ENCODE measurements at places on chromosomes 1 and 21.

DNA sequence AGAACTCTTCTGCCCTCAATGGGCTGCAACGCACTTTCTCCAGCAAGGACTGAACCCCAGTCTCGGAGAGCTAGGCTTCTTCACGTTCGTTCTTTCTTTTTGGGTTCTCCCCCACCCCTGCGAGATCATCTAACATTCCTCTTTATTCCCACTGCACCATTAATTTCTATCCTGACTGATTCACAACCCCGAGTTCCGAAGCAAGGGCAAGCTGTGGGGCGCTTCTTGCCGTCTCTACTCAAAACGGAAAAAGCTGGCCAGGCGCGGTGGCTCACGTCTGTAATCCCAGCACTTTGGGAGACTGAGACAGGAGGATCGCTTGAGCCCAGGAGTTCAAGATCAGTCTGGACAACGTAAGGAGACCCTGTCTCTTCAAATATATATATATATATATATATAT, 37.4 kb upstream of the BTG2 start:
- DNase-seq: no peak

- no peak for DNase-seq
These were observed 8.0 kb downstream of the TNFRSF9 start for GRCh38 chr1:7932524-7933138.

- DNase-seq: no peak
These were observed 12.7 kb upstream of the EIF4G3 start for GRCh38 chr1:21189421-21189820.

- DNase-seq: peak; percentile 81
These were observed 21.8 kb downstream of the DHRS3 start for GRCh38 chr1:12596007-12596821.

DNA sequence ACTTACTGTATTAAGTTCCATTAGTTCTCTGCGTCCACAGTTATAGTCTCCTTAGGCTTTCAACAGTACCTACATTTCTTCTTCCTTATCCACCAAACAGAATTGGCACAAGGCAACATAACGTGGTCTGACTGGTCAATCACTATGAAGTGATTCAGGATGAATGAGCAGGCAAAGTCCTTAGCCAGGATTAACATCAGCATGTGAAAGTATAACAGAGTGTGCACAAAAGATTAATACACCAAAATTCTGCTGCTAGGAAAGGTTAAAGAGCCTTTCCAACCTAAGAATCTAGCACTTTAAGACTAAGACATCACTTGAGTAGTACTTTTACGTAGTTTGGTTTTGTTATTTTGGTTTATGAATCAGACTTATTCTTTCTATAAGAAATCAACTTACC, 15.8 kb downstream of the DEPDC1 start:
- no peak for DNase-seq

GRCh38 chr21:37450445-37450941, 83.9 kb downstream of the DYRK1A start:
- no peak for DNase-seq

- no peak for DNase-seq
These were observed 42.1 kb downstream of the HOOK1 start for GRCh38 chr1:59856725-59857338.

DNA sequence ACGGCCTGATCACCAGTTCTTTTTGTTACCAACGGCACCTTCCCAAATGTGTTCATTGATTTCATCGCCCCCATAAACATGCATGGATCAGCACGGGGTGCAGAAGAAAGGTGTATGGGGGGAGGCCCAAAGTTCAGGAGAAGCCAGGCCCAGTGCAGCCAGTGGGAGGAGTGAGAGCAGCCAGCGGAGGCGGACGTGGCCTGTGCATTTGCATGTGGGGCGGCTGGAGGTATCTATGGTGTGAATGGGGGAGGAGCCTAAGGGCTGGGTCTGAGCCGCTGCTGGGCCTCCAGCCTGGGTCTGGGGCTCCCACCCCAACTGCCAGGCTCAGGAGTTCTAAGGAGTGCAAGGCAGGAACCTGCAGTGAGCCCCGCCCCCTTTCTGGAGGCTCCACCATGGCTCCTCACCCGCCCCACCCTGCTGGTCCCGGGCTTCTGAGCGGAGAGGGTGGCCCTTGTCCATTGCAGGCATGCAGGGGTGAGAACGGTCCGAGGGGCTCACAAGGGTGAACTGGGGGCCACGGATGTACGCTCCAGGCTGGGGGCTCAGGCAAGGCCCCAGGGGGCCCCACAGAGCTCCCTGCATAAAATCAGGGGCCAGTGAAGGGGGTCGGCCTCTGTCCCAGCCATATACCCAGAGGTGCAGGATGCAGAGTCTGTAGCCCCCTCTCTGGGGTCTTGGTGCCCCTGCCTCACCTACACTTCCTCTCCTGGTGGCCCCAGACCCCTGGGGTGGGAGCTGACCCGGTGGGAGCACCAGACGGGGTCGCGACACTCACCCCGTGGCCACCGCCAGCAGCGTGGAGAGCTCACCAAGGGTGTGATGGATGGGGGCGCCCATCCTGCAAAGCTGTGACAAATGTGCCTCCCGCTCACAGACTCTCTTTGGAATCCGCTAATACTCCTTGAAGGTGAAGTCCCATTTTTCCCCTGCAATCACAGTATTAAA, 31.3 kb upstream of the TTC34 start:
- DNase-seq: no peak

GRCh38 chr1:180560868-180561600, 2.3 kb downstream of the OVAAL start:
- DNase-seq: no peak

- DNase-seq: peak; percentile 68
These were observed 30.8 kb downstream of the MRPL37 start for GRCh38 chr1:54230507-54231339.

DNA sequence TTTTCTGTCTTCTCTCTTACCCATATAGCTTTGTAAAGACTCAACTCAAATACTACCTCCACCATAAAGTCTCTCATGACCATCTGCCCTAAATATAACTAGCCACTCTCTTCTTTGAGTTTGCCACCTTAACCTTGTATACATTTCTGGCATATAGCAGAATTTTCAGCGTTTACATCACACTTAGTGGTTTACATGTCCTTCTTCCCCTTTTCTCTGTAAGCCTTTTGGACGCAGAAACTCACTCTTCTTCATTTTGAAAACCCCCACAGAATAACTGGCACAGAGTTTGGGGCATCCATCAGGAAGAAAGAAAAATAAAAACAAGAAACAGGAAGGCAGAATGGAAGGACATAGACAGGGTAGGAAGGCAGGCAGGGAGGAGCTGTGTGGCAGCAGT, 131.8 kb upstream of the DUSP10 start:
- peak; percentile 32 for DNase-seq

- peak; percentile 64 for DNase-seq
These were observed 207.3 kb downstream of the NRIP1 start for GRCh38 chr21:14857529-14857928.

GRCh38 chr1:230085178-230085515, 18.1 kb downstream of the GALNT2 start:
- DNase-seq: no peak

DNA sequence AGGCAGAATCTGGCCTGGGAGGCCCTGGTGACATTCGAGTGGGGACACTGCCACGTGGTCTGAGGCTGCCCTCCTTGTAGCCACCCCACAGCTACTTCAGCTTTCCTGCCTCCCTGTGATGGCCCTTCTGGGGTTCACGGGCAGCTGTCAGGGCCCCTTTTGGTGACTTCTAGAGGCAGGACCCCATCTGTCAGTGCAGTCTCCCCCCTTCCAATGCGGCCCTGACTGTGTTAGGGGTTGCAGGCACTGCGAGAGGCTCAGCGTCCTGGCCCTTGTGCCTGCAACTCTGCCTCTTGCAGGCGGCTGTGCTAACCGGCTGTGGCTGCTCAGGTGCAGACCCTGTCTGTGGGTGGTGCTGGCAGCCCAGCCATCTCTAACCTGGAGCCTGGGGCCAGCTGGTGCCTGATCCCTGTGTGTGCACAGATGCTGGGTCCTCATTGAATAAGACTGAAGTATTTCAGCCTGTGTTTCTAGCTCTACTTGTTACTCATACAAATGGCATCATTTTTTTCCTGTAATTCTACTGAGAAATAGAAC, 62.2 kb downstream of the S100B start:
- no peak for DNase-seq

DNA sequence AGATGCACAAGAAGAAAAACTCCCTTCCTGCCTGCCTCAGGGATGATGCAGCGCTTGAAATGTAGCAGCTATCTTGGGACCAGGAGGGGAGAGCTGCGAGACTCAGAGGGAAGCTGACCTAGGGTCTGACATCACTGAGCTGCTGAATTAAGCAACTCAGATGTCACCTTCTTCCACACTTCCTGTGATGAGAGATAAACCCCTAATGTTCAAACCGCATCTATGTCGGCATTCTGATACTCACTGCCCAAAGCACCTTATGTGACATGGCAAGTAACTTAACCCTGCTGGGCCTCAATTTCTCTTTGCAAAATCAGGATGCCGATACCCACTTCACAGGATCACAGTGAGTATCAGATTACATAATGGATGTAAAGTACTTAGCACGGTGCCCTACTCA, 9.1 kb upstream of the AK2 start:
- no peak for DNase-seq

DNA sequence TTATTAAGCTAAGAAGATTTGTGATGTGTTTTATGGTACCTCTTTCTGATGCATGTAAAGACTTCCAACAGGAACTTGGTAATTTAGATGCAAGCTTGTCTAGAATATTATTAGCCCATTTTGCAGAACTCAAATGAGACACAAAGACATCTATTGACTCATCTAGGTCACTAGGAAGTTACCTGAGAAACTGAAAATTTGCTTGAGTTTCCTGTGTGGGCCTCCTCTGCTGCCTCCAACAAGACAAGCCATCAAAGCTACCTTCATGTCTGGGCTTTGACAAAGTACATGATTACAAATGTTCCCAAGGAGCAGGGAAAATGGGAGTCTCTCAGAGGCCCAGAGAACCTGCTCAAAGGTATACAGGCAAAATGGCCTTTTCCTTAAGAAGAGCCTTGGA, 5.6 kb downstream of the RUNX1 start:
- no peak for DNase-seq

GRCh38 chr1:214902636-214903320, 179.8 kb upstream of the KCNK2 start:
- no peak for DNase-seq

DNA sequence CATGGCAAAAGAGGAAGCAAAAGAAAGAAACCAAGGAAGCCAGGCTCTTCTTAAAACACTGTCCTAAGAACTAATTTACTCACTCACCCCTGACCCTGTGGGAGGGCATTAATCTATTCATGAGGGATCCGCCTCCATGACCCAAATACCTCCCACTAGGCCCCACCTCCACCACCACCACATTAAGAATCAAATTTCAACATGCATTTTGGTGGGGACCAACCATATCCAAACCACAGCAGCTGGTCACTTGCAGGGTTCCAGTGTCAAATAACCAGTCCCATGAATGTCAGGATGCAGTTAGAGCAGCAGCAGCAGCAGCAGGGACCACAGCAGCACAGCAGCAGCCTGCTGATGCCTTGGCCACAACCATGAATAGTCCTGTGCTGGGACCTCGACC, 83.8 kb downstream of the ZC3H11B start:
- DNase-seq: no peak

DNA sequence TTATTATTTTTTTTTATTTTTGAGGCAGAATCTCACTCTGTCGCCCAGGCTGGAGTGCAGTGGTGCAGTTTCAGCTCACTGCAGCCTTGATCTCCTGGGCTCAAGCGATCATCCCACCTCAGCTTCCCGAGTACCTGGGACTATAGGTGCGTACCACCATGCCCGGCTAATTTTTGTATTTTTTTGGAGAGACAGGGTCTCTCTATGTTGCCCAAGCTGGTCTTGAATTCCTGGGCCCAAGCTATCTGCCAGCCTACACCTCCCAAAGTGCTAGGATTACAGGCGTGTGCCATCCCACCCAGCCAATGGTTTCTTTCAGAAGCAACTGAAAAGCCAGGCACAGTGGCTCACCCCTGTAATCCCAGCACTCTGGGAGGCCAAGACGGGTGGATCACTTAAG, 2.3 kb downstream of the KRTCAP2 start:
- no peak for DNase-seq

DNA sequence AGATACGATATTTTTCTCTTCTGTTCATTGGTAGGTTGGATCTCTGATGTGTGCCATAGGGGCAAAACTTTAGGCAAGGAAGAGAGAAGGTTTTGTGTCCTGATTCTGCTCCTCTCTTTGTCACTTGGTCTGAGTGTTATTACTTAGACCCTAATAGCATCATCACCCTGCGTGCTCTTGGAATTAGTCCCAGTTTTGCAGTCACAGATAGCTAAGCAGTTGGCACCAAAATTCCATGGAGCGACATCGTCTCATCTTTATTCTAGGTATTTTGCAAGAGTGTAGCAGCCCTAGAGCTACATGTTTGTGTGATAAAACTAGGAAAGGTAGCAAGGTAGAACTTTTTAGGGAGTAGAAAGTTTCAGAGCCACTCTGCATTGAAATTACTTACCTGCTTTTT, 23.8 kb downstream of the PIP5K1A start:
- DNase-seq: no peak

- no peak for DNase-seq
These were observed 832.3 kb downstream of the LTN1 start for GRCh38 chr21:28160378-28160777.

DNA sequence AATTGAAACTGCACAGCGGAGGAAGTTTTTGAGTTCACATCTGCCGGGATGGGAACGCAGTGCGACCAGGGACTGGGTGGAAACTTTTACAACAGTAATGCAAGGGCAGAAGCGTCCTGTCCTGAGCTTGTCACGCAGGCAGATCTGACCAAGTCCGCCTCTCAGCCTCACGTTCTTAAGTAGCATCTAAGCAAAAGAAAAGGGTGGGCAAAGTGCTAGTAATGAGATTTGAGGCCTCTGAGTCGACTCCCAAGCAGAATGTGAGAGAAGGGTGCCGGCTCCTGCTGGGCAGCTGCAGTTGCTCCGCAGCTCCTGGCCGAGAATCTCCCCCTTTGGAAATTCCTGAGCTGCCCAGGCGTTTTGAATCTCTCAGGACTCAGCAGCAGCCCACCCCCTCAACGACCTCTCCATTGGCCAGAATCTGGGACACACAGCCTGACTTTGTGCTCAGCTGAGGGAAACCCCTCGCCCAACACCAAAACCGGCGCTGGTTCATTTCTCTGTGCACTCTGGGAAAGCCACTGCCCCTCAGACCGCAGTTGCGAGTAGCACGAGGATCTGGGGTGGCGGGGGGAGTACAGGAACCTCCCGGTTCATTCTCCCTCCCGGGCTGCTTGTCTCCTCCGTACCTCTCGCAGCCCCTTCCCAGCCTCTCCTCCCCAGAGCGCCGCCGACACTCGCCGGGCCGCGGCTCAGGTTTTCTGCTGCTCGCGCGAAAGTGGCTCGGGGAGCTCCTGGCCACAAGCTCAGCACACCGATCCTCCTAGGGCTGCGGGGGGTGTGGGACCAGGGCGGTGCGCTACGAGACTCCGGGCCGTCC, 913 bp upstream of the S1PR1 start:
- DNase-seq: no peak

GRCh38 chr1:112925015-112925414, 31.0 kb downstream of the SLC16A1 start:
- DNase-seq: no peak

DNA sequence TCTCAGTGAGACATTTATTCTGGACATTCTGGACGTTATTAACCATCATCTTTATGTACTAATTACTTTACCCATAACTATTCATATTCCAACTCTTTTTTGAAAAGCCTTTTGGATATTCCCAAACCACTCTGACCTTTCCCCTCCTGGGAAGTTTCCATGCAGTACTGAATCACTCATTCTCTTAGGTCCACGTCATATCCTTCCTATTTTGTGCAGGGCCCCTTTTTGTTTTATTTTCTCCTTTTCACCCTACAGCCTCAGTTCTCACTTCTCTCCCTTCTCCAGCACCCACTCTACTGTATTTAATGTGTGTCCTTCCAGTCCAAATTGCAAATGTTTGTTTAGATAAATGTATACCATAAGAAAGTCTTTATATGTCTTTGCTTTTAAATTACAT, 16.4 kb upstream of the ATP1A1 start:
- peak; percentile 61 for DNase-seq

- DNase-seq: no peak
These were observed 236.2 kb downstream of the NFIA start for GRCh38 chr1:61318319-61319125.

All from inflammatory macrophage treated with lipopolysaccharide for 1 hour (primary cell).